ENCODE measurements at places on chromosomes 4 and X.

DNA sequence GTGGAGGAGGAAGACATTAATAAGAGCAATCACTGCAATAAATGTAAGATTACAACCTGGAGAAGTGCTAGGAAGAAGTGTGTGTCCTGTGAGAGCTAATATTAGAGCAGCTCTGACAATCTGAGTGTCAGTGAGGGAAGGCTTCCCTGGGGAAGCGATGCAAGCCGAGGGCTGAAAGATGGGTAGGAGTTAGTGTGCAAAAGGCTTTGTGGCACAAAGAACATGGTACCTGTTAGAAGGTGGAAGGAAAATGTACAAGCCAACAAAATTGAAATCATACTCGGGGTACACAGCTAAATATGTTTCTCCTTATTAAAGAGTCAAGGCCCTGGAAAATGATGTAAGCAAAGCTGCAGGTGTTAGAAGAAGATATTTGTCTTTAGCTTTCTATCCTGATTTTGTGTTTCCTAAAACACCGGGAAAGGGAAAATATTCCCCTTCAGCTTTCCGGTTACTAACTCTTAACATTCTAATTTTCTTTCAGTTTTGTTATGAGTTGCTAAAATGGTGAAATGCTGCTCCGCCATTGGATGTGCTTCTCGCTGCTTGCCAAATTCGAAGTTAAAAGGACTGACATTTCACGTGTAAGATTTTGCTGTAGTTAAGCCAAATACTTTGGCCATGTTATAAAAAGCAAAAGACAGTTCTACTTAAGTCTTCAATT is 808 bp downstream of the THAP6 start:
- DNase-seq: no peak

DNA sequence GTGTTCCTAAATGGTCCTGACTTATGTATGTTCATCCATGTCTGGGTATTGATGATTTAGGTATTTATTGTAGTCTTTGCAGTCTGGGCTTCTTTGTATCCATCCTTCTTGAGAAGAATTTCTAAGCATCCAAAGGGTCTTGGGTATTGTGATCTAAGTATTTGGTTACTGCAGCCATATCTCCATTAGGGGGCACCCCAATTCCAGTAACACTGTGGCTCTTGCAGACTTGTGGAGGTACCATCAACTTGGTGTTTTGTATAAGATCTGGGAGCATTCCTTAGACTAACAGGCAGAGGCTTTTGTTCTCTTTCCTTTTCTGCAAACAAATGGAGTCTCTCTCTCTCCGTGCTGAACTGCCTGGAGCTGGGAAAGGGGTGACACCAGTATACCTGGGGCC is 113.7 kb upstream of the NEXMIF start:
- DNase-seq: no peak

GRCh38 chr4:85426366-85426765 is 48.6 kb upstream of the ARHGAP24 start:
- DNase-seq: no peak

DNA sequence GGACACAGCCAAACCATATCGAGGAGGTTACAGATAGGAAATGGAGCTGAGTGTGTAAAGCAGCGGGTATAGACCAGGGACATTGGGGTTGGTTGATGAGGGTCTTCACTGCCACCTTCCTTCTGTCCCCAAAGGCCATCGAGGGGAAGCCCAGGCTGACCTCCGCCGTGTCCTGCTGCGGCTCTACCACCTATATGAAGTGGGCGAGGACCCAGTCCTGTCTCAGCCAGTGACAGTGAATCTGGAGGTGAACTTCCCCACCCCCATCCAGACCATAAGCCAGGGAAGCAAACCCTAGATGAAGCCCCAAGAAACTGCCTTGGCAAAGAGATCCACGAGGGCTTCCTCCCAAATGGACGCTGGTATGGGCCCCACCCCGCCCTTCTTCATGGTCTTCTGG is 23.2 kb upstream of the MRFAP1 start:
- DNase-seq: no peak

All from effector memory CD4-positive, alpha-beta T cell (primary cell).